ENCODE measurements at places on chromosomes 12 and 14.

GRCh38 chr12:6273541-6274230 is 36.8 kb upstream of the PLEKHG6 start:
- H3K36me3 ChIP-seq: no peaks in the 10 kb centered on the region
- H3K4me3 ChIP-seq: no peak overlapping the region
- H3K27ac ChIP-seq: no peak overlapping the region

DNA sequence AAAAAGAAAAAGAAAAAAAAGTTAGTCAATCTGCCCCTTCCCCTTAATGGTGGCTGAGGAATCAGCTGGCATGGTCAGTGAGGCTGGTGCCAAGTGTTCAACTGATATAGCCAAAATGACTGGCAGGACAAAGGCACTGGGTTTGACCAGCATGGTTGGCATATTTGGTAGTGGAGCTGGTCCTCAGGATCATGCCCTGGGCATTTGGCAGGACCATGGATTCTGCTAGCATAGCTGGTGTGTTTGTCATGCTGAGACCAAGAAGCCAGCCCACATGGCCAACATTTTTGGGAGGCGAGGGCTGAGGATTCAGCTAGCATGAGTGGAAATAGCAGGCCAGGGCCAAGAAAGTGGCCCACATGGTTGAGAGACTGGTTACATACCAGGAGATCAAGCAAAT is 136.5 kb downstream of the FBXL14 start:
- H3K36me3 ChIP-seq: peaks cover 13% of the 10 kb centered on the region
- H3K4me3 ChIP-seq: no peak overlapping the region
- H3K27me3 ChIP-seq: no peaks in the 10 kb centered on the region
- H3K27ac ChIP-seq: no peak overlapping the region
- no peak for DNase-seq

GRCh38 chr14:76101391-76102379 is 50.0 kb upstream of the GPATCH2L start:
- H3K36me3 ChIP-seq: no peaks in the 10 kb centered on the region
- DNase-seq: no peak
- H3K4me1 ChIP-seq: no peaks in the 10 kb centered on the region

DNA sequence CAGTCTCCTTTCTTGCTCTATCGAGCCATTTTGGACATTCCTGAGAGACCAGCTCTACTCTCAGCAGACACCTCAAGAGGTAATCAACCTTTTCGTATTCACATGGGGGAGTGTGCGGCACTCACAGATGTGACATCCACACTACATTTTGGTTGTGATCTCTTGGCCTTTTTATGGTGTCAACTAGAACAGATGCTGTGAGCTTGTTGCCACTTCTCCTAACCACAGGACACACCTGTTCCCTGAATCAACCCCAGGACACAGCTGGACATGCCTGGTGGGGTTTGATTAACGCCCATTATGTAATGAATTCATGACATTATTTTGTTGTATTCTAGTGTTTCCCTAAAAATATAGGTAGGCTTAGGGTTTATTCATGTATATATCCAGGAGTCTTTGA is 1143.6 kb downstream of the TMEM121 start:
- H3K36me3 ChIP-seq: no peaks in the 10 kb centered on the region
- no peak overlapping the region for H3K4me3 ChIP-seq
- no peaks in the 10 kb centered on the region for H3K4me1 ChIP-seq
- no peak overlapping the region for H3K27ac ChIP-seq

DNA sequence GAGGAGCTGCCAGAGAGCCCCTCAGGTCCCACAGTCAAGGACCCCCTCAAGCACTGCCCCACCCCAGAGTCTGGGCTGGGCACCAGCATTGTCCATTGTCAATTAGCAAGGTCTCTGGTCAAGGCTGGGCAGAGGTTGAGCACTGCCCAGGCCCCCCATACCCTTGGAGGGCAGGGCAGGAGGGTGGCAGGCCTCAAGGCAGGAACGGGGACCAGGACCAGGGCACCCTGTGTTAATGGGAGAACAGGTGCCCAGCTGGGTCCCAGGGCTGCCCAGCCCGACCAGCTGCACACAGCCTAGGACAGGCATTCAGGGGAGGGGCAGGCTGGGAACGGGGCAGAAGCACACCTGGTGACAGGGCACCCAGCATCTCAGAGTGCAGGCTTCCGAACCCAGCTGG is 18.4 kb downstream of the SIVA1 start:
- no peak overlapping the region for H3K27ac ChIP-seq
- no peaks in the 10 kb centered on the region for H3K27me3 ChIP-seq
- DNase-seq: no peak
- peaks cover 47% of the 10 kb centered on the region for H3K36me3 ChIP-seq
- H3K4me1 ChIP-seq: no peaks in the 10 kb centered on the region

DNA sequence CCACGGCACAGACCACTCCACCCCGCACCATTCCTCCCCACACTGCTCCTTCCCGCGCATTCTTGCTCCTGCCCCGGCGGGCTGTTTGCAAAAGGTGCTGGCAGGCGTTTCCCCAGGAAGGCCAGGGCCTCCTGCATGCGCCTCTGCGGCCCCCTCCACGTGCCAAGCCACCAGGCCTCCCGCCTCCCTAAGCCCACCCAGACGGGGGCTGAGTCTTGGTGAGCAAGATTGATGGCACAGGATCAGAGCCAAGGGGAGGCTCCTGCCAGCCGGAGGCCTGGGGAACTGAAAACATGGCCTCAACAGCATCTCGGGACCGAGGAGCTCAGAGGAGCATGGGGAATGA is 328.3 kb upstream of the DIO3 start:
- H3K4me3 ChIP-seq: no peak overlapping the region
- H3K27ac ChIP-seq: no peak overlapping the region
- no peaks in the 10 kb centered on the region for H3K36me3 ChIP-seq

GRCh38 chr14:35155962-35156361 is 33.6 kb downstream of the PRORP start:
- H3K36me3 ChIP-seq: peaks cover 24% of the 10 kb centered on the region
- peak; percentile 12 for DNase-seq
- no peaks in the 10 kb centered on the region for H3K27me3 ChIP-seq
- peak overlapping the region; percentile 13 for H3K27ac ChIP-seq
- peaks cover 8% of the 10 kb centered on the region for H3K4me1 ChIP-seq
- no peak overlapping the region for H3K4me3 ChIP-seq

DNA sequence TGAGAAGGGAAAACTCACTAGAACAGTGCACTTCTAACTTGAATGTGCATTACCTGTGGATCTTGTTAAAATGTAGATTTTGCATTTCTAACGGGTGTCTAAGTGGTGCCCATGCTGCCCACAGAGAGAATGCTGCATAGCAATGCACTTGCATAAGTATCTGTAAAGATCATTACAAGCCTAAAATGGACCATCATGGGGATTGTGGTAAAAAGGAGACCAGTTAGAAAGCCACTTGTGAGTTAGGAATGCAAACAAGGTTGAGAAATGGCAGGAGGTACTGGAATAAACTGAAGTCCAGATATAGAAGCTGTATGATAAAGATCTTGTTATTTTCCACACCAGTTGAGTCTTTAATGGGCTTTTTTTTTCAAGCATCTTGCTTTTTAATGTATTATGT is 18.8 kb downstream of the AVPR1A start:
- no peaks in the 10 kb centered on the region for H3K4me1 ChIP-seq
- no peaks in the 10 kb centered on the region for H3K27me3 ChIP-seq
- no peak for DNase-seq
- H3K4me3 ChIP-seq: no peak overlapping the region

- H3K27ac ChIP-seq: no peak overlapping the region
- H3K36me3 ChIP-seq: no peaks in the 10 kb centered on the region
- no peaks in the 10 kb centered on the region for H3K4me1 ChIP-seq
Measured at GRCh38 chr12:85740186-85740585, 96.0 kb downstream of the RASSF9 start.

GRCh38 chr14:54652188-54652587 is 85.3 kb downstream of the SAMD4A start:
- H3K27ac ChIP-seq: no peak overlapping the region
- no peaks in the 10 kb centered on the region for H3K36me3 ChIP-seq
- peaks cover 5% of the 10 kb centered on the region for H3K27me3 ChIP-seq
- H3K4me1 ChIP-seq: no peaks in the 10 kb centered on the region
- no peak overlapping the region for H3K4me3 ChIP-seq
- DNase-seq: no peak

DNA sequence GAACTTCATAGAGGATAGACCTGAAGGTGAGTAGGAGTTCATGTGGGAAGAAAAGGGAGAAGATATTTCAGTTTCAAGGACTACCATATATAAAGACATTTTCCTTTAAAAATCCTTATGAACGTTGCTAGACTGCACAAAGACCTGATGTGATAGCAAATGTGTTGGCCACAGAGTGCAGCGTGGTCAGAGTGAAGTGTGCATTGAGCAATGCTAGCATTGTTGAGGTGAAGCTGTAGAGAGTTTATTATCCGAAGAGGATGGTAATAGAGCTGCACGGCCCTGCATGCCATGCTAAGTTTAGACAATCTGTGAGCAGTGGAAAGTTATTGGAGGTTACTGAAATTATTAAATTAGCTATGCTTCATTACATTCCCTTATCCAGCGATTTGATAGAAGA is 413.0 kb downstream of the CCDC91 start:
- no peak for DNase-seq
- H3K4me3 ChIP-seq: no peak overlapping the region
- no peaks in the 10 kb centered on the region for H3K36me3 ChIP-seq
- no peaks in the 10 kb centered on the region for H3K4me1 ChIP-seq
- no peaks in the 10 kb centered on the region for H3K27me3 ChIP-seq
- H3K27ac ChIP-seq: no peak overlapping the region

DNA sequence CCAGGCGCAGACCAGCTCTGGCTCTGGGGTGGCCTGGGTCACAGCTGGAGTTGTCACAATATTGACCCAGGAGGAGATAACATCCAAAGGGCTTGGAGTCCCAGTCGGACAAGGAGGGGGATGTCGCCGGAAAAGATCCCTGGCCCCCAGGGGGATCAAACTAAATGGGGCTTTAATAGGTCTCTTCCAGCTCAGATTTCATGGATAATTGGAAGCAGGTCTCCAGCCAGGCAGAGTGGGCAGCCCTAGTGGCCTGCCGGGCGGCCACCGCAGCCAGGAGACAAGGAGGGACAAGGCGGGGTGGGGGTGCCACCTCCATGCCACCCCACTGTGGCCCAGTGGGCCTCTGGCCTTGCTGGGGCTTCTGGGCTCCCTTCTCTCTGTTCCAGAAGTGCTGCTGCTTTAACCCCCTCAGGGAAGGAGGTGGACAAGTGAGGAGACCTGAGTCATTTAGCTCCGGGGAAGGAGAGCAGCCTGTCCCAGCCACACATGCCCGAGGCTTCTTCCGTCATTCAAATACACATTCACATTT is 23.1 kb upstream of the PGF start:
- no peaks in the 10 kb centered on the region for H3K36me3 ChIP-seq
- H3K4me1 ChIP-seq: peaks cover 2% of the 10 kb centered on the region
- no peak overlapping the region for H3K27ac ChIP-seq
- DNase-seq: no peak
- H3K27me3 ChIP-seq: no peaks in the 10 kb centered on the region
- no peak overlapping the region for H3K4me3 ChIP-seq

- peaks cover 23% of the 10 kb centered on the region for H3K4me1 ChIP-seq
- H3K27me3 ChIP-seq: peaks cover 3% of the 10 kb centered on the region
- H3K4me3 ChIP-seq: no peak overlapping the region
Measured at GRCh38 chr14:68563251-68564131, 229.4 kb downstream of the ZFP36L1 start.

DNA sequence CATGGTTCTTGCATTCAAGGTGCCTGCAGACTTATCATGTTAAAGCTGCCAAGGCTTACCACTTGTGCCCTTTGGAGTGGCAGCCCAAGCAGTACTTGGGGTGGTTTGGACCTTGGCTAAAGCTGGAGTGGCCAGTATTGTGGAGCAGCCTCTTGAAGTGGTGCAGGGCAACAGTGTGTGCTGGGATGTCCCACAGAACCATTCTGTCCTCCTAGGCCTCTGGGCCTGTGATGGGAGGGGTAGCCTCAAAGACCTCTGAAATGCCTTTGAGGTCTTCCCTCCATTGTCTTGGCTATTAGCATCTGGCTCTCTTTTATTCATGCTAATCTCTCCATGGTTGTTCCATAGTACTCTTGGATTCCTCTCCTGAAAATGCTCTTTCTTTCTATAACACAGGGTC is 78.2 kb upstream of the SLC24A4 start:
- H3K36me3 ChIP-seq: no peaks in the 10 kb centered on the region
- no peak overlapping the region for H3K4me3 ChIP-seq
- no peak for DNase-seq

- H3K36me3 ChIP-seq: peaks cover 74% of the 10 kb centered on the region
- H3K4me1 ChIP-seq: peaks cover 18% of the 10 kb centered on the region
- H3K4me3 ChIP-seq: no peak overlapping the region
- no peak overlapping the region for H3K27ac ChIP-seq
Measured at GRCh38 chr12:51373187-51373586, 18.0 kb downstream of the GALNT6 start.

GRCh38 chr12:68665016-68665569 is 21.7 kb upstream of the NUP107 start:
- peaks cover 17% of the 10 kb centered on the region for H3K36me3 ChIP-seq
- no peaks in the 10 kb centered on the region for H3K4me1 ChIP-seq
- H3K27ac ChIP-seq: no peak overlapping the region

GRCh38 chr12:71581206-71581605 is 82.4 kb downstream of the ZFC3H1 start:
- H3K4me3 ChIP-seq: no peak overlapping the region
- H3K27me3 ChIP-seq: no peaks in the 10 kb centered on the region
- no peaks in the 10 kb centered on the region for H3K36me3 ChIP-seq
- no peak overlapping the region for H3K27ac ChIP-seq
- DNase-seq: no peak

- DNase-seq: no peak
- no peaks in the 10 kb centered on the region for H3K36me3 ChIP-seq
- H3K27ac ChIP-seq: no peak overlapping the region
- H3K4me1 ChIP-seq: no peaks in the 10 kb centered on the region
- H3K4me3 ChIP-seq: no peak overlapping the region
- H3K27me3 ChIP-seq: no peaks in the 10 kb centered on the region
Measured at GRCh38 chr12:32467959-32468863, 68.9 kb downstream of the FGD4 start.

DNA sequence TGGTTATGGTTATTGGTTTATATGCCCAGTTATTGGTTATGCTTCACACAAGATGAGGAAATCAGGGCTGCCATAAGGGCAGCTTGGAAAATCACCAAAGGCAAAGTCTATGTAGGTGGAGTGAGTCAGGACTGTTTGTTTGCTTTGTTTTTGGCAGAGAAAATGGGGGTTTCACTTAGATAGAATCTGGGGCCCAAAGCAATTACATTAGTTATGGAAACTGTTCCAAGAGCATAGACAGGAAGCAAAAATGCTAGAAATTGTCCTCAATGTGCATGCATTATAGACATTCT is 2.2 kb downstream of the VAMP1 start:
- peaks cover 35% of the 10 kb centered on the region for H3K36me3 ChIP-seq
- H3K4me1 ChIP-seq: peaks cover 27% of the 10 kb centered on the region
- no peak overlapping the region for H3K4me3 ChIP-seq
- H3K27ac ChIP-seq: no peak overlapping the region
- DNase-seq: no peak

DNA sequence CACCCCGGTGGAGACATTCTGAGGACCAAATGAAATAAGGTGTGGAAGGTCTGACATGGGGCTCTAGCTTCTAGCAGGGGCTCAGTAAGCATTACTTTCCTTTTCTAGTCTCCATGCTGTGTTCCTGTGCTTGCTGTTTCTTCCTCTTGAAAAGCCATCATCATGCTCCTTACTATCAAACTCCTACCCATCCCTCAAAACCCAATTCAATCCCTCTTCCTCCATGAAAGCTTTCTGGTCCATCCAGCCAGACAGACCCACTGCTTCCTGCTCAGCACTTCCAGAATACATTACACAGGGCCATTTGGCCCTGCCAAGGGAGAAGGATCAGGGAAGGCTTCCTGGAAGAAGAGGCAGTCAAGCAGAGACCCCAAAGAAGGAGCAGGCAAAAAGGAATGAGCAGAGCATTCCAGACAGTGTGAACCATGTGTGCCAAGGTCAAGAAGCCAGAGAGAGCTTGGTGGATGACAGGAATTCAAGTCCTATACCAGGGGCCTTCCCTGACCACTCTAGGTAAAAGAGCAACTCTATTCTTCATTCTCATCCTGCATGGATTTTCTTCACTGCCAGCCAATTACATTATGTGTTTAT is 59.5 kb downstream of the NUAK1 start:
- H3K36me3 ChIP-seq: no peaks in the 10 kb centered on the region
- no peak for DNase-seq
- peaks cover 3% of the 10 kb centered on the region for H3K27me3 ChIP-seq
- H3K4me1 ChIP-seq: no peaks in the 10 kb centered on the region

Measured in CD14-positive monocyte (primary cell).